ENCODE measurements at places on chromosomes 5 and 9. TPM values are rescaled to one million over a fixed set of nuclear protein-coding genes. Genes with fewer than 3 reads are reported as not detected.

F12 gene
- total RNA-seq: not detected

CD72 gene
- 7.0 TPM for total RNA-seq

SLC9A3 gene
- total RNA-seq: 1.1 TPM

GADD45G gene
- total RNA-seq: 10.9 TPM

EQTN gene
- total RNA-seq: not detected
